DMS79 (cell line): ENCODE measurements at places on chromosomes 13 and 19.

GRCh38 chr13:29458419-29458818 lies 137.1 kb downstream of the SLC7A1 start:
- DNase-seq: no peak

DNA sequence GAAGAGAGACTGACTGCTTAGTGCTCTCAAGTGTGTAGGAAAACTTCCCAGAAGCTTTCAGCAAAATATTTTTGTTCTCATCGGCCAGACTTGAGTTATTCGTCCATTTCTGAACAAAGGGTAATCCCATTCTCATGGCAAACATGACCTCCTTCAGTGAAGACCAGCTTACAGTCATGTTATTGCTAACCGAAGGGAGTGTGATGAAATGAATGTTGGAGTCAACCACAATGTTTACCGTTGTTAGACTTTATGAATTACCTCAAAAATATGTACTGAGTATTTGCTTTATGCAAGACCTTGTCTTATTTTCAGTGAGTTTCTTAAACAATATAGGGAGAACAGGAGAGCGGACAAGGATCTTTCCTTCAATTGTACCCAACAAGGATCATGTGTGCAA lies 228.6 kb downstream of the LMO7 start:
- no peak for DNase-seq

DNA sequence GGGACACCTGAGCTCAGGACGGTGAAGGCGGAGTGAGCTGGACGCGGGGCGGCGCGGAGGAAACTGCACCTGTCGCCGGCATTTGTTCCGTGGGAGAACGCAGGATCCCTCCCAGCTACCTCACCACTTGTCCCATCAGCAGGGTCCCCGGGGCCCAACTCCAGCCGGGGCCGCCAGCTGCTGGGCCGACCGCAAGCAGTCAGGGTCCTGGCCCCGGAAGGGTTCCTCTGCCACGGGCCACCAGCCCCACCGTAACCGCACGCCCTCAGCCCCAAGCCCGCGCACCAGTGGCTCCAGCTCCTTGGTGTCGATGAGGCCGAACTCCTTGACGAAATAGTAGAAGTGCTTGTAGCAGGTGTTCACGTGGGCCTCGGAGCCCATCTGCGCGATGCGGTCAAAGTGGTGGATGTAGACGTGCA lies 19.6 kb downstream of the MOB3A start:
- no peak for DNase-seq

DNA sequence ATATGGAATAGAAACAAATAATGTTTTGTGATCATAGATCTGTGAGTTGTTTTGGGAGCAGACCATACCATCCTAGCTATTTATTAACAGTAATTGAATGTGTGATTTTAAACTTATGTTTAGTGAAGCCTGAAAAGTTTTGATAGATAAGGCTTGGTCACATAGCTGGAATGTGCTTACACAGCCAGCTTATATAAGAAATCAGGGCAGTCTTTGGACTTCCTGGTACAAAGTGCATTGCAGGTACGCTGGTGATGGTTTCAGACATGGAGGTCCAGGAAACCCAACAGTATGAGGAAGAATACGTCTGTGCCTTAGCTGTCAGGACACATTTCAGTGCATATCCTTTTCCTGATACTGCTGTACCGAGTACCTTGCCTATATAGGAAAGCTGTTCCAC lies 2316.2 kb upstream of the PCDH20 start:
- DNase-seq: no peak

DNA sequence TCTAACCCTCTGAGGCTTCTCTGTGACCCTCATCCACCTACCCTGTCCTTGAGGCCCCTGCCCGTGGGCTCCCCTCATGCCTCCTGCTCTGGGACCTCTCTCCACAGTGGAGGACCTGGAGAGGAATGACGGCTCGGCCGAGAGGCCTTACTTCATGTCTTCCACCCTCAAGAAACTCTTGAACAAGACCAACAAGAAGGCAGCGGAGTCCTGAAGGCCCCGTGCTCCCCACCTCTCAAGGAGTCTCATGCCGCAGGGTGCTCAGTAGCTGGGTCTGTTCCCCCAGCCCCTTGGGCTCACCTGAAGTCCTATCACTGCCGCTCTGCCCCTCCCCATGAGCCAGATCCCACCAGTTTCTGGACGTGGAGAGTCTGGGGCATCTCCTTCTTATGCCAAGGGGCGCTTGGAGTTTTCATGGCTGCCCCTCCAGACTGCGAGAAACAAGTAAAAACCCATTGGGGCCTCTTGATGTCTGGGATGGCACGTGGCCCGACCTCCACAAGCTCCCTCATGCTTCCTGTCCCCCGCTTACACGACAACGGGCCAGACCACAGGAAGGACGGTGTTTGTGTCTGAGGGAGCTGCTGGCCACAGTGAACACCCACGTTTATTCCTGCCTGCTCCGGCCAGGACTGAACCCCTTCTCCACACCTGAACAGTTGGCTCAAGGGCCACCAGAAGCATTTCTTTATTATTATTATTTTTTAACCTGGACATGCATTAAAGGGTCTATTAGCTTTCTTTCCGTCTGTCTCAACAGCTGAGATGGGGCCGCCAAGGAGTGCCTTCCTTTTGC lies 10.8 kb upstream of the ILF3 start:
- DNase-seq: no peak

DNA sequence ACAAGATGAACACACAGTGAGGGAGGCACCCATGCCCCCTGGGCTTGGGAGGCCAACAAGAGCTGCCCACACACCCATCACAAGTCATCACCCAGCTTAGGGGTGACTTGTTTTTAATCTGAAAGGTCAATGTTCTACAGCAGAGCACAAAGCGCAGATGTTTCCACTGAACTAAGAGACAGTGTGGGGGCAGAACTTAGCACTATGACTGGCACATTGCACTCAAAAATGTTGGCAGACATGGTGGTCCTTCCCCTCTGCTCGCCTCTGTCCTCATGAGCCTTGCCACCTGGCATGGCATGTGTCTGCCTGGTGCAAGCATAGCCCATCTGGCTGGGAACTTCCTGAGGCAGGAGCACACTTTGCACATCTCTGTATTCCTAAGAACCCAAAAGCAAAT lies 81.4 kb upstream of the ZNF98 start:
- no peak for DNase-seq

DNA sequence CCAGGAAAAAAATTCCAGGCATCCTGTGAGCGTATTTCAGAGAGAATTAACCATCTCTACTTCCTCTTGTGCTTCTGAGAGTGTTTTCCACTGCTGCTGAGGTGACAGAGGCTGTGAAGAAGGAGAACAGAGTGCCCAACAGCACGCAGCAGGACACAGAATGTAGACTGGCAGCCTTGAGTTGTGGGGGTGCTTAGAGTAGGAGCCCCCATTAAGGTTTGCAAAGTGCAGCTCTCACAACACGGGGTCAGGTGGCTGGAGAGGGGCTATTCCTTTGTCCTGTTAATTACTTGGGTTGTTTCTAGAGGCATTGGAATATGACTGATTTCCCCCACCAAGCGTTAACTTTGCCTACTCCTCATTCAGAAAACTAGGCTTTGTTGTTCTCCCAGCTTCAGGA lies 370.6 kb downstream of the TSHZ3 start:
- no peak for DNase-seq

GRCh38 chr13:84137292-84137691 lies 255.0 kb upstream of the SLITRK1 start:
- no peak for DNase-seq
